ENCODE measurements at places on chromosomes 13 and 19.

GRCh38 chr19:17950310-17951156 lies 16.4 kb upstream of the KCNN1 start:
- no peak for DNase-seq

GRCh38 chr13:43725460-43725859 lies 61.3 kb downstream of the ENOX1 start:
- DNase-seq = no peak

DNA sequence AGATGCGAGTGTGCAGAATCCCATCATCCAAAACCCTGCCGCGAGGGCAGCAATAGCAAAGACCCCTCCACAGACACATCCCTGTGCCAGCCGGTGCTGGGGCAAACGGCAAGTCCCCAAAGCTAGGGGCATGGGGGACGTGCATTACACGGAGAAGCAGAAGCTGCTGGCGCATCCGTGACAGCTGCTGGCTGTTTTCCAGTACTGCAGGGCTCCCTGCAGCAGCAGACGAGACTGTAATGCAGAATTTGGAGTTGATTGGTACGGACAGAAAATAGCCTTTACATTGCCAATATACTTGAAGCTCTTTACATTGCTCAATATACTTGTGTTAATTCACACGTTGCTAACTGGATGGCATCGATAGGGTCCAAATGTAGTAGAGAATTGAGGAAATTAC lies 77.2 kb upstream of the TMTC4 start:
- DNase-seq = no peak

GRCh38 chr13:93984052-93984451 lies 495.4 kb downstream of the DCT start:
- no peak for DNase-seq

DNA sequence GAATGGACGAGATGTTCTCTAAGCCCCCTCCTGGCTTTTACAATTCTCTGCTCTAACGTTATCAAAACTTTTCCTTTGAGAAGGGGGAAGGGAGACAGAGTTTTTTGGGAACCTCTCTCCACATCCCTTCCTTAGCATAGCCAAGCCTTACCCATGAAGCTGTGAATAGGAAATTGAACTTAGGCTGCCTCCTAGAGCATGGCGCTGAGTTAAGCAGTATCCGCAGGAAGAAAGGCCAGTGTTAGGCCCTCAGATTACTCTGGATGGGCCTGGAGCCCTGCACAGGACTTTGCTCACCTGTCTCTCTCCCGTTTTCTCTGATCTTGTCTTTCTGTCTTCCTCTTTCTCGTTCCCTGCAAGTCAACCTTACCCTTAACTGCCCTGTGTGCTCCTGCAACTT lies 39.6 kb downstream of the CYP2B6 start:
- DNase-seq = no peak

DNA sequence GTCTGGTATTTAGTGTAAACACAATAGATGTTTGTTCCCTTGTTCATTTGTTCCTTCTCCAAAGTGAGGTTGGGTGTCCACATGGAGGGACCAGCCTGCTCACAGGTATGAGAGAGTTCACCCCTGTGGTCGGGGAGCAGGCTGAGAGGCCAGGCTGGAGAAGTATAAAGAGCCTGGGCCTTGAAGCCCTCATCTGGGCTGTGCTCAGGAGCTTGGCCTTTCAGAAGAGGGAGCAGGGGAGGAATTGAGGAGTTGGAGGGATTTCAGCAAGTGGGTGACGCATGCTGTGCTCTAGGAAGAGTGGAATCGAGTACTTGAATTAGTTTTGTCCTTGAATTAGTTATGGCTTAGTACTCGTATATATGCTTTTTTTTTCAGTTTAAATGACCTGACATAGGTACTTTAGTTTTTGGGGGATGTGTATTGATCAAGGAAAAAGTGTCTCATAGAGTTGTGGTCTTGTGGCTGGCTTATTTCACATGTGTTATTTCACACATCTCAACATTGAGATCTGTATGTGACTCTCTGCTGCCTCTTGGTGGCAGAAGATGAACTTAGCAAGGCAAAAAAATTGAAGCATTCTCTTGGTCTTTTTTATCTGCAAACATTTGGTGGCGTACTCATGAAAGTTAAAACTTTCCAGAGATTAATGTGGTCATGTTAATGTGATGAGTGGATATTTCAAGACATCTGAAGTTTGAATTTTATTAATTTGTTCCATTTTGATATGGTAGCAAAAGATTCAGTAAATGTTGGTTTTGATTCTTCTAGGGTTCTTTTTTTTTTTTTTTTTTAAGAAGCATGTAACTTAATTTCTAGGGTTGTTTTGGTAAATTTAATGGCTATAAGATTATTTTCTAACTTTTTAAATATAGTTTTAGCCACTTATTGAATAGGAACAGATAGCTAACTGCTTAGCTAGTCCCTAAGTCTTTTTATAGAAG lies 54.3 kb downstream of the SLAIN1 start:
- DNase-seq = no peak

- DNase-seq = no peak
Measured at GRCh38 chr13:45718063-45718462, 15.9 kb downstream of the CBY2 start.

GRCh38 chr19:41233748-41234240 lies 14.8 kb downstream of the AXL start:
- DNase-seq = no peak

DNA sequence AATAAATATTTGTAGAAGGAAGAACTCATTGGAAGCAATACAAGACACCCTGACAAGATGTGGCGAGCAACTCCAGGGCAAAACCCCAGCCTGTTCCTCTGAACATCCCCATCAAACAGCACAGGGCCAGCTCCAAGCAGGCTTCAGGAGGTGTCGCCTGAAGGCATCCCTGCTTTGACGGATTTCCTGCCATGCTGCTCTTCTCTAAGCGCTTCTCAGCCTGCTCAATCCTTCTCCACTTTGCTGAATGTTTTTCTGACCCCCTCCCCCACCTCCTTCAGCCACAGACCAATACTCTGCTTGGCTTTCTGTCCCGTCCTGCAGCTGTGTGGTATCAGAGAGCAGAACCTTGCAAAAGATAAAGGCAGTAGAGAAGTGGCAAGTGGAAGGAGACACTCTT lies 28.4 kb downstream of the C19orf81 start:
- DNase-seq = no peak

DNA sequence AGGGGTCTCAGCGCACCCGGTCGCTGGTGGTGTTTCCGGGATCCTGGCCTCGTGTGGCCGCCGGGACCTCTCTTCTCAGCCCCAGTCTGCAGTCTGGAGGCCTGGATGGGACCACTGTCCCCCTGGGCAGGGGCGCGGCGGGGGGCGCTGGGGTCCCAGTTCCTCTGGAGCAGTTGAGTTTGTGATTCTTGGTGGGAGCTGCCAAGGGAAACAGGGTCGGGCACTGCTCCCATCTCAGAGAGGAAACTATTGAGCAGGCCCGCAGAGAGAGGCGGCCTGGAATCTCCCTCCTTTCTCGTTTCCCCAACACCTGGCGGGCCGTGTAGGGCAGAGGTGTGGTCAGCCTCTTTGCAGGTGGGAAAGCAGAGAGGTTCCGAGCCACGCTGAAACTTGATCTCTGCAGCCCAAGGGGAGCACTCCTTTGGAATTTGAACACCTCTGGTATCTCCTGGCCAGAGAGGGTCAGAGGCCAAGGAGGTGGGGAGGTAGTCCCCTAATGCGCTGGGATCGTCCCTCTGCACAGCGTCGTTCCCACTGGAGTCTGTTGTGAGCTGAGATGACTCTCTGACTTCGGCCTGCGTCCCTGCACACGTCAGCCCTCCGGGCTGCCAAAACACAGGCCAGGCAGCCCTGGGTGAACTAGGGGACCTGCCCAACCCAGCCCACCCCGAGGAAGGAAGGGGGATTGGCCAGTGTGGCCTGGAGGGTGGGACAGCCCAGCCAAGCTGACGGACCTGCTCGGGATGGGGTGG lies 741 bp downstream of the PLEKHF1 start:
- no peak for DNase-seq

- no peak for DNase-seq
Measured at GRCh38 chr19:51071095-51071405, 6.2 kb upstream of the KLK13 start.

GRCh38 chr13:111936267-111936925 lies 130.6 kb upstream of the SOX1 start:
- no peak for DNase-seq

- DNase-seq = no peak
Measured at GRCh38 chr19:524062-524674, 7.4 kb upstream of the CDC34 start.
